Vein endothelial cell (primary cell): ENCODE measurements at places on chromosomes 7 and 10. TPM values are rescaled to one million over a fixed set of nuclear protein-coding genes. Genes with fewer than 3 reads are reported as not detected.

Gene PRKCQ
- total RNA-seq: under 0.01 TPM in 1 of 2 replicates, not detected in the other

Gene SLC16A12
- total RNA-seq: 0.10 and 0.65 TPM in 2 replicates

Gene VPS41
- total RNA-seq: 40.8 and 67.3 TPM in 2 replicates

Gene UPK3B
- not detected in 2 replicates for total RNA-seq

Gene ASL
- total RNA-seq: 49.6 and 67.8 TPM in 2 replicates

Gene CCM2
- 50.7 and 62.4 TPM in 2 replicates for total RNA-seq

Gene CACNB2
- total RNA-seq: not detected in 2 replicates

Gene NKX2-3
- not detected in 2 replicates for total RNA-seq

Gene KCND2
- total RNA-seq: 0.29 and 0.33 TPM in 2 replicates

Gene ACBD7
- 0.65 and 1.9 TPM in 2 replicates for total RNA-seq

Gene ADRA2A
- total RNA-seq: 0.19 and 0.98 TPM in 2 replicates

Gene CDNF
- 0.86 and 1.6 TPM in 2 replicates for total RNA-seq
